ENCODE measurements at places on chromosomes 7 and 10.
A peak's percentile ranks its signal among the peaks of the same experiment; 100 is the strongest.

DNA sequence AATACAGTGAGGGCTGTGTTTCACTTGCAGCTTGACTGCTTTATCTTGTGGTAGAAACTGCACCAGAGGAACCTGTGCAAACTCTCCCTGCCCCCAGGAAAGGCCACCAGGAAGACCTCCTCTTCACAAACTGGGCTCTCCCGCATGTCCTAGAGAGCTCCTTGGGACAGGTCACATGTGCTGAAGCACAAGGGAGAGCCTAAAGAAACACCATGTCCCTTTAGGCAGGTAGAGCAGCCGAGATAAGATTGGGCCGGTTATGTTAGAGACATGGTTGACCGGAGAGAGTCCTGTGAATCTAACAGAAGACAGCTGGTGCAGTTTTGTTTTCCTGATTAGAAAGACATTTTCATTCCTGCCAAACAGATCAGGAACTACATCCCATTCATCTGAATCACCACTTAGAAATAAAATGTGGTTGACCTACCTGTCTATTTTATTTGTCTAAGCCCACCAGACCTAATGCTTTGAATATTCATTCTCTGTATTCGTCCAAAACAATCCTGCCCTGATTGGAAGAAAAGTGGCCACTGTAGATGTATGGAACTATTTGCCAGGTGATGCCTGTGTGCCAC lies 224.1 kb downstream of the GLI3 start:
- DNase-seq: no peak

DNA sequence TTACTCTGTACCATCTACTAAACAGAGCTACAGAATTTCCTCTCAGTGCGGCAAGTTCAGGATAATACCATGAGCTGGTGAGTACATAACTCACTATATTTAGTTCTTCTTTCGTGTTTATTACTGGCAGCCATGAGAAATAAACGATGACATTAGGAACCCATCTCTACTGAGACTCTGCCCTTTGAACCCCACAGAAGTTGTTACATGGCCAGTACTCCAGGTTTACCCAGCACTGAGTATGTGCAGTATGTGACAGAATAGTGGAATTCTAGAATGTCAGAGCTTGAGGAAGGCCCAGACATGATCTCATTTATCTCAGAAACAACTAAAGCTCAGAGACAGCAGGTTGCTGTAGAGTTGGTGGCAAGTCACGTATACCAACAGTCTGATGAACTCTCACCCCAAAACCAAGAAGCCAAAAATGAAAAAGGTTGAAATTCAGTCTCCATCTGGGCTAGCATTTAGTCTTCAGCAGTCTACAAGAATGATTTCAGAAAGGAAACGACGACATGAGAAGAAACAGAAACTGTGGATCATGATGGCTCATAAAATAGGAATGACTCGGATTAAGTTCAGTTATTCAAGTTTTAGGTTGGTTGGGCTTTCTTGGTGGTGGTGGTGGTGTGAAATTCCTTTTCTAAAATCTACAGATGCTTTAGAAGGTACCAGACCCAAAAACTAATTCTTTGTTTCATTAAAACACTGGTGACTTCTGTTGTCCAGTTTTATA lies 78.5 kb downstream of the SORBS1 start:
- DNase-seq: no peak

DNA sequence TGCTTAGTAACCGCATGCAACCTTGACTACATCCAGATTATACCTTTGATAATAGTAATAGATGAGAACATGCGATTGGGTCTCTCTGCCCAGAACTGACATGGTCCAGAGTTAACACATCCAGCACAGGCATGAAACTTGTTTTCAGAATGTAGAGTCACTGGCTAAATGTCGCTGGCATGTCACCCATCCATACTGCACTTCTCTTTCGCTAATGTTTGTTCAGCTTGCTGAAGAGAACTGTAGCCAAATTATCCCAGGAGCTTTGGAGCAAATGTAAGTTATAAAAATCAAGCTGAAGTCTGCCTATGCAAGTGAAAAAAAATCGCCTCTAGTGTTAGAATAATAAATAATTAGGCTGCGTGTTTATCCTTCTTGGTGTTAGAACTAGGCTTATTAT lies 98.2 kb downstream of the PRTFDC1 start:
- no peak for DNase-seq

DNA sequence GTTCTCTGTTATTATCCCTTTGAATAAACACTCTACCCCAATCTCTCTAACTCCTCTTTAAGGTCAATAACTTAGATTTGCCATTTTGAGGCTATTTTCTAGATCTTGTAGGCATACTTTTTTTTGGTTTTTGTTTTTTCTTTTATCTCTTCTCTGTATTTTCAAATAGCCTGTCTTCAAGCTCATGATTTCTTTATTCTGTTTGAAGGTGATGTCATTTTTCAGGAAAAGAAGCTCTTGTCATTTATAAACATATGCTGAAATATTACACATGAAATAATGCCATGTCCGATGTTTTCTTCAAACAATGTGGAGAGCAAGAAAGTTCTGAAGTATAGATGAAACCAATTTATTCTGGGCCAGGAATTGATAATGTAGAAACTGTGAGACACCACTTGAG lies 57.5 kb upstream of the CABCOCO1 start:
- DNase-seq: no peak

DNA sequence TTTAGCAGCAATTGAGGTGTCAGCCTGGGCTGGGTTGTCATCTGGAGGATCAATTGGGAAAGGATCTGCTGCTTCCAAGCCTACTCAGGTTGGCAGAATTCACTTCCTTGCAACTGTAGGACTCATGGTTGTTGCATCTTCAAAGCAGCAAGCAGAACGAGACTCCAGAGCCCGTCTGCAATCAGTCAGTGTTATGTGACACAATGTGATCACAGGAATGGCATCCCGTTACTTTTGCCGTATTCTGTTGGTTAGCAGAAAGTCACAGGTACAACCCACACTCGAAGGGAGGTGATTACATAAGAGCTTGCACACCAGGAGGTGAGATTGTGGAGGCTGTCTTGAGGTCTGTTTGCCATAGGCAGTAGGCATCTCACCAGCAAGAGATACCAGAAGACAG lies 15.4 kb upstream of the LYZL1 start:
- DNase-seq: no peak

- no peak for DNase-seq
Observed at GRCh38 chr7:132943645-132944044, 138.2 kb downstream of the CHCHD3 start.

- DNase-seq: no peak
Observed at GRCh38 chr7:92949748-92950147, 113.4 kb upstream of the CDK6 start.

GRCh38 chr10:86345859-86346798 lies 20.5 kb downstream of the GRID1 start:
- no peak for DNase-seq

GRCh38 chr7:56033671-56034432 lies 17.4 kb downstream of the PSPH start:
- DNase-seq: peak; percentile 25

- DNase-seq: no peak
Observed at GRCh38 chr7:11830582-11831155, 1.3 kb downstream of the THSD7A start.

- no peak for DNase-seq
Observed at GRCh38 chr10:70552586-70552985, 50.0 kb downstream of the PRF1 start.

DNA sequence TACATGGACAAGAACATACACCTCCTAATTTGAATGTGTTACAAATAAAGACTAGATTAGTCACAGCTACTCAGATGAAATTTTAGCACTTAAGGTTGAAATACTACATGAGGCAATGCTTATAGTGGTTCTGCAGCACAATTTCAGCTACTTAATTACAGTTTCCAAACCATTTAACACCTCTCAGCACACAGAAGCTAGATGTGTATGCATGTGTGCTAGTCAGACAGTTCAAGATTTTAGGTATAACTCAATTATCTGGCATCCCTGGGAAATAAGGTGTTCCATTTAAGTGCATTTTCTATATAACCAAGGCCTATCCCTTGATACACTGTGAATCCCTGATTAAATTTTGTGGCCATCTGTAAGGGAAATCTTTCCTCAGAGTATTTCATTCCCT lies 141.8 kb downstream of the CHCHD3 start:
- no peak for DNase-seq

DNA sequence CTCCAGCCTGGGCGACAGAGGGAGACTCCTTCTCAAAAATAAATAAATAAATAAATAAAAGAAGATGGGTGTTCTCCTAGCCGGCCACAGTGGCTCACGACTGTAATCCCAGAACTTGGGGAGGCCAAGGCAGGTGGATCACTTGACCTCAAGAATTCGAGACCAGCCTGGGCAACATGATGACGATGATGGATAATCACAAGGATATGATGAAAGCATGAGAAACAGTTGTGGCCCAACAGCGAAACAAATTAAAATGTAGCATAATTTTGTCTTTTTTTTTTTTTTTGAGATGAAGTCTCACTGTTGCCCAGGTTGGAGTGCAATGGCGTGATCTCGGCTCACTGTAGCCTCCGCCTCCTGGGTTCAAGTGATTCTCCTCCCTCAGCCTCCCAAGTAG lies 12.9 kb downstream of the ZNF786 start:
- no peak for DNase-seq

DNA sequence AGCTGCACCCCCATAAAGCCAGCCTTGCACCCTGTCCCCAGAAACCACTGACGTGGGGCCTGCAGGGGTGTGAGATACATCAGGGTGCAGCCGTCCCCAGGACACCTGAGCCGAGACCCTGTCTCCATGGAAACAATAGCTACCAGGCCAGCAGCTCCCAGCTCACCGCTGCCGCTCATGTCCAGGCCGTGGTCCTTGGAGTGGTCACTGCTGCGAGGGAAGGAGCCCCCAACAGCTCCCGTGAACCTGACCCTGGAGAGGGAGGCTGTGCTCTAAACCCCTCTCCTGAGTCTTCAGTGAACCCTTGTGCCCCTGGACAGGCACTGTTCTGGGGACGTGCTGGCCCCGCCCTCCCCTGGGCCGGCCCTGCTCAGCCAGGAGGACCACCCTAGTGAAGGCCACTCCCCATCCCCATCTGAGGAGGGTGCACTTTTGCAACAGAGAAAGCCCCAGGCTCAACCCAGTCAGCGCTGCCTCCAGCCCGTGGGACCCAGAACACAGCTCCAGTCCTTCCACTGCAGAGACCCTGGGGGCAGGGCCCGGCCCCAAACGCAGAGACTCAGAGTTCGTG lies 19.6 kb upstream of the INPP5A start:
- no peak for DNase-seq

DNA sequence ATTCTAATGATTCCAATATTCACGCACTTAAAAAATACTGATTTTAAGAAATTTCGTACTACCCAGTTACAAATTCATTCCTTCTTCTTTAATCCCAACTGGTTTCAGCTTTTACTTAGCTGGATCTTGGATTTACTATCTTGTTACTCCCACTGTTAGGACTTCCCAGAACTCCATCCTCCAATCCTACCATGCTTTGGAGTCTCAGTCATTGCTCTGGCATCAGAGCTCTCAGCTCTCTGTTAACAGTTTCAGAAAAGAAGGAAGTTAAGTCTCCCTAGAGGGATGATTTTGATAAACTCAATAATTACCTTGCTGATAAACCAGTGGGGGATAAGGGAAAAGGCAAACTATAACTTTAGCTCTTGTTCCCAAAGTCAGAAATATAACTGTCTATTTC lies 9.5 kb downstream of the PPA1 start:
- DNase-seq: no peak

DNA sequence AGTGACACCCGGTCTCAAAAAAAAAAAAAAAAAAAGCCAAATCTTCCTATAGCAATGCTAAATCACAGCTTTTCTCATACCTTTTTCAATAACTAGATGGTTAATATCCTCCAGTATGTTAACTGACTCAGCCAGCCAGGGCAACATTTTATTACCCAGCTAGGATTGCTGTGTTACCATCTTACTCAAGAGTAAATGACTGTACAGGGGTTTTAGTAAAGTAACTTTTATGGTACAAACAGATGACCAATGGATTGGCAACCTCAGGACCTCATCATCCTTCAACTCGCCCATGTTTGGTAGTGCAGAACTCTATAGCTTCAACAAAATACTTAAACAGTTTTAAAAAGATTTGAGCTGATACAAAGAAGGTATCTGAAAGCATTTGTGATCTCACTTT lies 59.5 kb downstream of the HBP1 start:
- DNase-seq: no peak

GRCh38 chr7:149859876-149860275 lies 13.9 kb upstream of the ATP6V0E2 start:
- no peak for DNase-seq

DNA sequence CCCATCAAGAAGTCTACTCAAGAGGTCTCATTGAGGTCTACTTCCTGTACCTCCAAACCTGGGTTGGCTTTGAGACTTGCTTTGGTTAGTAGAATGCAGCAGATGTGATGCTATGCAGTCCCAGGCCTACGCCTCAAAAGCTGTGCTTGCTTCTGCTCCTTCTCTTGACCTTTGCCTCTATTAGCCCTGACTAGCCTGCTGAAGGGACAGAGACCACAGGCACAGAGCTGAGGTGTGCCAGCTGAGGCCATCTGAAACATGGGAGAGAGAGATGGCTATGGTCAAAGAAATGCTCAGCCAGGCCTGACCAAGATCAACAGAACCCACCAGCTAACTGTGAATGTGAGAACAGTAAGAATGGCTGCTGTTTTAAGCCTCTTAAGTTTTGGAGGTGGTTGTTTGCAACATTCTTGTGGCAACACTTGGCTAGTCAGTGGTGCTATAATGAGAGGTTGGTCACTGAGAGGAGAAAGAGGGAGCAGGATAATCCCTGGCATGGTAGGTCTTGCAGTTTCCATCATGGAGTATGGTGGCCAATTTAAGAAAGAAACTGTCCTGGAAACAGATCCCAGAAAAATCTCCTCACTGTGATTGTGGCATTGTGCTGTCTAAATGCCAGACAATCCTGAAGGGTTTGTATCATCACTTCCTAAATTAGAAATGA lies 176.1 kb upstream of the PHYHIPL start:
- DNase-seq: no peak

DNA sequence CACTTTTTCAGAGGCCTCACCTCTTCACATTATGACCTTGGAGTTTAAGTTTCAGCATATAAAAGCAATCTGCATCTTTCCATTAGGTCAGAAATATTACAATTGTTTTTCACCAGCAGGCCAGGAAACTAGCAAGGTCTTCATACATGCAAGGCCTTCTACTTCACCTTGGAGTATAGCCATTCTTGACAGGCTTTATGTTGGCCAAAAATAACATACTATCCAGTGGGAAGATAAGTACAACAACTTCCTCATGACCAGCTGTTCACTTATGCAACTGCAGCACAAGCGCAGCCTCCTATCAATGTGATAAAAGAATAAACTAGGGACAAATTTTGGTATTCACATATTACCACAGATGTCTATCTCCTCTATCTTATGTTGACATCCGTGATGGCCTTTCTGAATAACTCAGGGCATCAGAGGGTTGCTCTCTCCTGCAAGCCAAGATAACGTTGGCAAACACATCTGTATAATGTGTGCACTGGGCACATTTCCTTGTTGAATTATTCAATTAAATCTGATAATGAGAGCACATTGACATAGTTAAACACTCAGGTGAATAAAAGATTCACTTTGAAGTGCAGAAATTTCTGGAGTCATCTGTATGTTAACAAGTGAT lies 239.8 kb downstream of the FZD1 start:
- no peak for DNase-seq

- no peak for DNase-seq
Observed at GRCh38 chr7:18770822-18771221, 275.3 kb downstream of the HDAC9 start.

GRCh38 chr7:155705623-155706360 lies 61.3 kb downstream of the RBM33 start:
- no peak for DNase-seq

Measured in stimulated activated CD4-positive, alpha-beta T cell treated with anti-CD3 and anti-CD28 coated beads, Interleukin-1b, Interleukin-23, amount 100 ng/mL, for 1 hour (primary cell).